Smooth muscle cell of the coronary artery (primary cell): ENCODE measurements at places on chromosomes 3 and 15. TPM values are rescaled to one million over a fixed set of nuclear protein-coding genes. Genes with fewer than 3 reads are reported as not detected.

ROPN1 gene
- total RNA-seq: not detected in 2 replicates

IQCF6 gene
- not detected in 2 replicates for total RNA-seq

VWA5B2 gene
- total RNA-seq: 1.3 TPM in 1 of 2 replicates, not detected in the other

TM4SF4 gene
- 1.2 TPM in 1 of 2 replicates, not detected in the other for total RNA-seq

TNNC1 gene
- 2.5 and 19.8 TPM in 2 replicates for total RNA-seq

SLC9C1 gene
- total RNA-seq: 0.70 and 0.75 TPM in 2 replicates

CKMT1B gene
- total RNA-seq: not detected in 2 replicates

WDR93 gene
- total RNA-seq: 0.23 TPM in 1 of 2 replicates, not detected in the other

CFAP91 gene
- under 0.01 and 0.53 TPM in 2 replicates for total RNA-seq

PLAAT1 gene
- not detected in 2 replicates for total RNA-seq

GPR27 gene
- total RNA-seq: 0.08 TPM in 1 of 2 replicates, not detected in the other

CYP1A2 gene
- not detected in 2 replicates for total RNA-seq

CKMT1A gene
- total RNA-seq: not detected in 2 replicates

SPINK8 gene
- not detected in 2 replicates for total RNA-seq

ANKUB1 gene
- total RNA-seq: not detected in 2 replicates

AHSG gene
- total RNA-seq: not detected in 2 replicates

ATP13A5 gene
- not detected in 2 replicates for total RNA-seq

SLC28A2 gene
- not detected in 2 replicates for total RNA-seq

ZPLD1 gene
- total RNA-seq: 0.38 TPM in 1 of 2 replicates, not detected in the other

CAND2 gene
- 0.83 and 4.8 TPM in 2 replicates for total RNA-seq

CEP70 gene
- 17.9 and 18.0 TPM in 2 replicates for total RNA-seq

UQCC5 gene
- 9.1 and 13.8 TPM in 2 replicates for total RNA-seq

GABRR3 gene
- total RNA-seq: not detected in 2 replicates

LRRFIP2 gene
- total RNA-seq: 45.6 and 47.9 TPM in 2 replicates
